ENCODE measurements at places on chromosomes 3 and 15.

- DNase-seq: no peak
These were observed 22.8 kb upstream of the FLNB start for GRCh38 chr3:57985176-57985983.

DNA sequence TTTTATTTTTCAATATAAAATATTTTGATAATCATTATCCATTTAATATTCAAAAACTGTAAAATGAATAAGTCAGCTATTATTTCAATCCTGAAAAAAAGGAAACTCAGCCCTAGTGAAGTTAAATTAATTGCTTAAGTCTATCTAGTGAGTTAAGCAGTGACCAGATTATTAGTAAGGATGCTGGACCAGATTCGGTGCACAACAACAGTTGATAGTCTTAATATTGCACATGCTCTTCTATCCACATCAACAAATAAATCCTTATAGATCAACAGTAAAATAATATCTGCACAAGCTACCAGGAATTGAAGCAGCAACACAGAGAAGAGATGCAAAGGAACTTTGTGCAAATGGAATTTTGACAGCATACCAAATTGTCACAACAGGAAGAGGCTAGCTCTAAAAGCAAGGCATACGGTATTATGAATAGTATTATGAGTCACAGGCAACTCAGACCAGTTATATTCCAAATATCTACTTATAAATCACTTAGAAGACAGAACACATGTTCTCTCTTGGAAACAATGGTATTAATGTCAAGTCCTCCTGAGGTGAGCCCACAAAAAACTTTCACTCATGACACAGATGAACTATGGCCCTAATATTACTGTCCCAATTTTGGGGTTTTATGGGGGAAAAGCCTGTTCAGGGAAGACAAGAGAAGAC, 24.9 kb downstream of the VPS13C start:
- no peak for DNase-seq

- no peak for DNase-seq
These were observed 19.1 kb downstream of the FAM81A start for GRCh38 chr15:59457103-59457502.

DNA sequence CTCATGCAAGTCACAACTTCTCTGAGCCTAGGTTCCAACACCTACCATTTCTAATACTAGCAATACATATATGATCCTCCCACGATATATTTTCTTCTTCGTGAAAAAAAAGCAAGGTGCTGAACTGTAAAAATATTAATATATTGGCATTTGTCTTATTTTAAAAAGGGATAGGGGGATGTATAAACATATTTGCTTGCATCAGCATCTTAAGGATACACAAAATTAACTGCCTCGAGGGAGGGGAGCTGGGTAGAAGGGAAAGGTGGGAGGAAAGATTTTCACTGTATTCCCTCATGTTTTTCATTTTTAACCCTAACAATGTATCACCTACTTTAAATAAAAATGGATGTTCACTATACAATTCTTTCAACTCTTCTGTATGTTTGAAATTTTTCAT, 1.3 kb downstream of the HACD2 start:
- DNase-seq: no peak

- no peak for DNase-seq
These were observed 345.7 kb downstream of the CADM2 start for GRCh38 chr3:85304360-85304964.

DNA sequence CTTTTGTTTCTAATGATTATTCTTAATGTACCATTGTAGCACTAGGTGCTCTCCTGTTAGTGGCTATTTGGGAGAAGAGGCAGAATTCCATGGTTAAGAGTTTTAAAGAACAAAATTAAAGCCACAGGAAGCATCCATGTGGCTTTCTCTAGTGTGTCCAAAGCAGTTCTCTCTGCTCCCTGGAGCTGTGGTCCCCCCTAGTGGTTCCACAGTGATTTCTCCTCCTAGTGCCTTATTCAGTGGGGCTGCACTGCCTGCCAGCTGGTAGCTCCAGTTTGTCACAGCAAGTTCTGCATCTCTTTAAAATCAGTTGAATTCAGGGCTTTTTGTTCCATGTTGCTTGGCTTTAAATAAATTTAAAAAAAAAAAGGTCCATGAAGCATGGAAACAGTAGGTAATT, 39.6 kb upstream of the FAM98B start:
- no peak for DNase-seq

Data from effector CD8-positive, alpha-beta T cell (primary cell).